NCI-H146 (cell line): ENCODE measurements at places on chromosomes 2 and 18.

GRCh38 chr2:114022360-114023085, 132.6 kb downstream of the ACTR3 start:
- DNase-seq, result no peak

GRCh38 chr2:237697586-237698357, 70.4 kb downstream of the LRRFIP1 start:
- DNase-seq, result no peak

DNA sequence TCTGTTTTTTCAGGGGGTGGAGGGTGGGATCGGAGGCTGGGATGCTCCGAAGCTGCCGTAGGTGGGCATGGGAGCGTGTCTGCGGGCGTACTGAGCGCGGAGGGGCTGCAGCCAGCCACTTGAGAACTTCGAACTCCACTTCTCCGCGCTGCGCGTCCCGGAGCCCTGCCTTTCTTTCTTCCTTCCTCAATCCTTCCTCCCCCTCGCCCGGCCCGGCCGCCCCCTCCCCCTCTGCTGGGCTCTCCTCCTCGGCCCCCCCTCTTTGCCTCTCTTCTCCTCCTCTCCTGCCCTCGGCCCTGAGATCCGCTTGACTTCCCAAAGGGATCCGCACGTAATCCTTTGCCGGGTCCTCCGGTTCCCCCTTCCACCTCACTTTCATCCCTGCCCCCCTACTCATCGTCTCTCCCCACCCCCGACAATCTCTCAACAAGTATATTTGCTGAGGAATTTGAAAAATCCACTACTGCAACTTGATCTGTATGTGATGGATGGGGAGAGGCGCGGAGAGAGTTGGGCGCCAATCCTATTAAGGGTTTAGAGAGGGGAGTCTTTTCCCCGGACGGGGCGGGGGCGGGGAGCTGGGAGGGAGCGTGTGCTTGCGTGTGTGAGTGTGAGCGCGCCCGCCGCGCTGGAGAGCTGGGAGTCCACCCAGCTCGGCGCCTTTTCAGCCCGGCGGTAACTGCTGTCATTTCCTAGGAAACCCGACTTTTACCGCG, 1.1 kb downstream of the GLI2 start:
- no peak for DNase-seq

DNA sequence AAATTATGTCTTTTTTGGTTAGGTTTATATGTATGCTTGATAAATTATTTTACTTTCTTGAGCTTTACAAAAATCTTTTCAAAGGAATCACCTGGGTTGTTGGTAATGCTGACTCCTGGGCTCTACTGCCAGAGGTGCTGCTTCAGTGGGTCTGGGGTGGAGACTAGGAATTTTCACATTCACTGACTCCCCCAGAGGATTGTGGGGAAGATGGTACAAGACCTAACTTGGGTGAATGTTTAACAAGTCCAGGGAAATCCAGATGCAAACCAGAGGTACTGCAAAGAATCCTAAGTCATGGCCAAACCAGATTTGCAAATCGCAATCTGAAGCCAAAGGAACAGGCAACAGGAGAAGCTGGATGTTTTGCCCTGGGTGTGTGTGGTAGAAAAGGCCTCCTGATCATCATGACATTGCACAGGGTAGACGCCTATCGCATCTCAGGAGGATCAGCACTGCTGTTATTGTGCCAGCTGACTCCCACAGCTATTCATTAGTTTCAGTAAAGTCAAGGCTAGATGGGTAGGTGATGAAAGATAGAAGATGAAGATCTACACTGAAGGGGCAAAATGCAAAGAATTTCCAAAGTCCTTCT, 185.2 kb downstream of the BARD1 start:
- no peak for DNase-seq

DNA sequence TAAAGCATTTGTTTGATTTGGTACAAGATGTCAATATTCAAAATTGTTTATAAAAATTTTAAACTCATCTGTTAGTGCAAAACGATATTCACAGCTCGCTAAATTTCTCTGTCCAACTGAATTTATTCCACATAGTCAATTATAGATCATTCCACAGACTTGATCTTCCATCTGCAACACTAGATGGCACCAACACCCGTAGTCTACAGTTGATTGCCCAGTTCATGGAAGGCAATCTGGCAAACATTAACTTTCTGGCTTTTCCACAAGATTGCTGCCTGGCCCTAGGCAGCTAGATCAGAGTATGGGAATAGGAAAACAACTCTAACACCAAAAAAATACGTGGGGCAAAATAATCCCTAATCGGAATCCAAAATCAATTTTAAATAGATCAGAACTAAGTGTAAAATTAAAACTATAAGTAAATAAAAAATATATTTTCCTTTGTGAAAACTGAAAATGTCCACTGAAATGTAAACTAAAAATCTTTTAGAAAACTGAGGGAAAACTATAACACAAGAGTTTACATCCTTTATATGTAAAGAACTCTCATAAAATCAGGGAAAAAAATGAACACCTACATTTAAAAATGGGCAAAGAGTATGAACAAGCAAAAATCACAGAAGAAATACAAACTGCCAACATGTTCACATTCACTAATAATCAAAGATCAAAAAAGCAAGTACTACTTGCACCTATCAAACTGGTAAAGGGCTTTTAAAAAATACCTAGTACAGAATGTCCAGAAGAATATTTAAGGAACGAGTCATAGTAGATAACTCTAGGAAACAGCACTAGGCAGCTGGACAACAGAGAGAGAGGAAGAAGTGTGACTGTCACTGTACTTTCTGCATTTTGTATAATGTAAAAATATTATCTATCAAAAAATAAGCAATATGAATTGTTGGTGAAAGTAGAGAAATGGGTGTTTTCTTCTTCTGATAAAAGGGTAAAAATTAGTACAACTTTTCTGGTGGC, 35.0 kb downstream of the RTN4 start:
- peak; percentile 22 for DNase-seq

- DNase-seq, result no peak
Measured at GRCh38 chr2:61419570-61419969, 51.3 kb downstream of the USP34 start.
